ENCODE measurements at places on chromosomes 5 and 9. TPM values are rescaled to one million over a fixed set of nuclear protein-coding genes. Genes with fewer than 3 reads are reported as not detected.

Gene TNFSF15
- not detected for total RNA-seq

- no peak overlapping the region for H3K4me3 ChIP-seq
- DNase-seq: no peak
- no peaks in the 10 kb centered on the region for H3K4me1 ChIP-seq
- no peaks in the 10 kb centered on the region for H3K36me3 ChIP-seq
- no peak overlapping the region for H3K27ac ChIP-seq
- H3K27me3 ChIP-seq: no peaks in the 10 kb centered on the region
These were observed 33.0 kb downstream of the CAMK2A start for GRCh38 chr5:150256410-150257064.

Gene CD72
- 48.1 TPM for total RNA-seq

Gene CDC20B
- total RNA-seq: not detected

DNA sequence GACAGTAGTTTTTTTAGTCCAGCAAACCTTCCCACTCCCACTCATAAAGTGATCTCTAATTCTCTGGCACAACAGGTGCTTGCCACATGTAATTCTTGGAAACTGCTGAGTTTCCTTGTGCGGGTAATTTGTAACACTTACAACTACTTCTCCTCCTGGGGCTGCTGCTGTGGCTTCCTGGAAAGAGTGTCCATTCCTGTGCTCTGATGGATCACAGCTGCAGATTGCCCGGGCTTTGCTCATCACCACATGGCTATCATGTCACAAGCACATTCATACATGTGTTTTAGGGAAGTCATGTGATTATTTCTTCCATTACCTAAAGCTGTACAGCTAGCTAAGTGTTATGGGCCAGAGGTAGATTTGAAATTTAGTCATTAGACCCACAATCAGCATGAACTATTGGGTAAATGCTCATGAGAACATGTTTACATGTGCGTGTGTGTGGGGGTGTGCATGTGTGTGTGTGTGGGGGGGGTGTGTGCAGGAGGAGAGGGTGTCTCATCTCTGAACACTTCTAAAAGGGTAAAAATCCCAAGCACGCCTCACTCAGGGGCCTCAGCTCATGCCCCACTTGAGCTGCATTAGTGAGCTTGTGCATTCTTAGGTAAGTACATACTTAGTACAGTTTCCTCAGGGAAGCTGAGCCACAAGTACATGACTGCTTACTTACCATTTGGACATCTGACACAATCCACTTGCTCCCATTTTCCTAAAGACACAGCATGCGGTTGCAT, 118.1 kb upstream of the CCDC112 start:
- H3K36me3 ChIP-seq: no peaks in the 10 kb centered on the region
- no peak overlapping the region for H3K27ac ChIP-seq
- H3K27me3 ChIP-seq: no peaks in the 10 kb centered on the region
- no peak overlapping the region for H3K4me3 ChIP-seq

GRCh38 chr9:36158917-36159316, 10.3 kb upstream of the CCIN start:
- H3K4me1 ChIP-seq: peaks cover 7% of the 10 kb centered on the region
- H3K36me3 ChIP-seq: peaks cover 30% of the 10 kb centered on the region
- DNase-seq: no peak
- no peaks in the 10 kb centered on the region for H3K27me3 ChIP-seq
- H3K27ac ChIP-seq: no peak overlapping the region
- H3K4me3 ChIP-seq: no peak overlapping the region

DNA sequence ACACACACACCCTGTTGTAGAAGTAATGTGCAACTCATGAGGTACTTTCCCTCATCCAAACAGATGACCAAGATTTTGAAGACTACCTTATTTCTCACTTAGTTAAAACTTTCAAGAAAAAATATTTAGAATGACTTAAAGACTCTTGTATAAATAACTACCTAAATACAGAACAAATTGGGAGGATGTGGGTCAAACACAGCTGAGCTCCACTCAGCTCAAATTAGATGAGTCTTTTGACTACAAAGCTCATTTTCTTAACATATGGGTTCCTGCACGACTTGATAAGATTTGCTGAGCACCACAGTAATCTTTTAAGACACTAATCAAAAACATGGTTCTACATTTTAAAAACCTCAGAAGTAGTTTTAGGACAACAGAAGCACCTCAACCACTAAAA, 8.9 kb downstream of the MTX3 start:
- no peaks in the 10 kb centered on the region for H3K4me1 ChIP-seq
- no peaks in the 10 kb centered on the region for H3K27me3 ChIP-seq
- peak; percentile 3 for DNase-seq
- H3K27ac ChIP-seq: no peak overlapping the region
- no peak overlapping the region for H3K4me3 ChIP-seq
- H3K36me3 ChIP-seq: peaks cover 73% of the 10 kb centered on the region

GRCh38 chr5:143562935-143563334, 159.4 kb upstream of the NR3C1 start:
- DNase-seq: no peak
- H3K4me3 ChIP-seq: no peak overlapping the region
- H3K4me1 ChIP-seq: no peaks in the 10 kb centered on the region
- no peak overlapping the region for H3K27ac ChIP-seq

Gene GAPT
- total RNA-seq: 1.7 TPM

Gene RGMB
- total RNA-seq: 1.5 TPM

DNA sequence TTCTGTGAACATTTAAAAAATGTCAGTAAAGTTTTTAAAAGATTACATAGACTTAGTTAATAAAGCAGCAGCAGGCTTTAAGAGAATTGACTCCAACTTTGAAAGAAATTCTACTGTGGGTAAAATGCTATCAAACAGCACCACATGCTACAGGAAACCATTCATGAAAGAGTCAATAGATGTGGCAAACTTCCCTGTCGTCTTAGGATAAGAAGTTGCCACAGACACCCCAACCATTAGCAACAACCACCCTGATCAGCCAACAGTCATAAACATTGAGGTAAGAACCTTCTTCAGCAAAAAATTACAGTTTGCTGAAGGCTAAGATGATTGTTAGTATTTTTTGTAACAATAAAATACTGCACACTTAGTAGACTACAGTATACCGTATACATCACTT, 278.2 kb downstream of the CSNK1G3 start:
- H3K36me3 ChIP-seq: no peaks in the 10 kb centered on the region
- no peak for DNase-seq

GRCh38 chr5:101520417-101520816, 617.3 kb upstream of the ST8SIA4 start:
- H3K4me1 ChIP-seq: no peaks in the 10 kb centered on the region
- H3K27me3 ChIP-seq: no peaks in the 10 kb centered on the region
- no peak overlapping the region for H3K4me3 ChIP-seq
- no peak overlapping the region for H3K27ac ChIP-seq

DNA sequence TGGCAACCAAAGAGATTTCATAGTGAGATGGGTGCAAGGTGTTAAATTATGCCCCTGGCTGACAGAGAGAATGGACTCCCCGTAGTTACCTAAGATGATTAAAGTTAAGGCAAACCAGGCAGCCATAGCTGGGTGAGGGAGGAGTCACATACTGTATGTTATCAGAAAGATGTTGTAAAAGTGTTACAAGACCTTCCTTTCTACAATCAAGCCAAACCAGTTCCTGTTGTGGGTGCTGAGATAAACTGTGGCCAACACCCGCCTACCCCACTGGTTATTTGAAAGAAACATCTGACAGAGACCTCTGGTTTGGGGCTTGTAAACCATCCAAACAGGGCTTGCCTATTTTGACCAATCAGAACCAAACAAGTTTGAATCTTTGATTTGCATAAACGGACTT, 684.7 kb upstream of the NUDT12 start:
- no peaks in the 10 kb centered on the region for H3K4me1 ChIP-seq
- no peak for DNase-seq

Gene TRPM6
- total RNA-seq: not detected

Gene LCN6
- not detected for total RNA-seq

GRCh38 chr5:125499636-125500332, 753.3 kb upstream of the ZNF608 start:
- no peaks in the 10 kb centered on the region for H3K4me1 ChIP-seq
- no peak overlapping the region for H3K4me3 ChIP-seq
- H3K27ac ChIP-seq: no peak overlapping the region

- H3K27me3 ChIP-seq: no peaks in the 10 kb centered on the region
- no peaks in the 10 kb centered on the region for H3K4me1 ChIP-seq
- H3K27ac ChIP-seq: no peak overlapping the region
- no peaks in the 10 kb centered on the region for H3K36me3 ChIP-seq
- no peak overlapping the region for H3K4me3 ChIP-seq
These were observed 47.2 kb downstream of the MACIR start for GRCh38 chr5:103305809-103306208.

DNA sequence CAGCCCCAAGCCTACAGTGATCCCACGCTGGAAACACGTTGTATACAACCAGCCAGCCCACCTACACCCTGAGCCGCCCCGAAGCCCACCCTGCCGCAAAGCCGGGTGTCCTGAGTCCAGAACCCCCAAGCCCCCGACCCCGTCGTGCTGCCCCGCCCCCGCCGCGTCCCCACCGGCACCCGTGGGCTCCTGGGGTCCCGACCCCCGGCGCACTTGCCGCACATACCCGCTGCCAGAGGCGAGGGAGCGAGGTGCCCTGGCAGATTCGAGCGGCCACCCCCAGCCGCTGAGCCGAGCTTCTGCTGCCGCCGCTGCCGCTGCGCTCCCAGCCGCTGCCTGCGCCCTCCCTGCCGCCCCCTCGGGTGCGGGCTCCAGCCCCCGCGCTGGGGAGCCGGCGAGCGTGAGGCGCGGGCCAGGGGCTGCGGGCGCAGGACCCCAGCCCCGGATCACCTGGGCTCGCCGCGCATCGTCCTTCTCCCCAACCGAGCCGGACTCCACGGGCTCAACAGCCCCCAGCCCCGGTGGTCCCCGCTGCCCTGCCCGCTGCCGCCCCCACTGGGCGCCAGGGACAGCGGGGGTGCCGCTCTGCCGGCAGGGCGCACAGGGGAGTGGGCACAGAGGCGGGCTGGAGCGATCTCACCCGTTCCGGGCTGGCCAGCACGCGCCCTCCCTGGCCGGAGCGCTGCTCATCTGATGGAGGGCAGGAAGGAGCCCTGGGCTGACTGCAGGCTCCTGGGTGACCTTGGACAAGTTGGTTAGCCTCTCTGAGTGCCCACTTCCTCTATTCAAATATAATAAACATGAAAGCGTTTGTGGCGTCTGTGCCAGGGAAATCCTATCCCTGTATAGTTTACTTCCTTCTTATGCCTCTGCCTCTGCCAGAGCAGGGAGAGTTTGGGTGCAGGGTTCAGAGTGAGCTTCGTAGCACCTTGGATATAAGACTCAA, at the start of gene HTR4:
HTR4 (minus strand) TSS at position 692 of the 946 bp plus-strand sequence. CDS start 17,513 bp downstream, outside the sequence.
- H3K4me1 ChIP-seq: no peaks in the 10 kb centered on the region
- no peak within 1 kb of the TSS for H3K4me3 ChIP-seq
- no peak for DNase-seq
- peaks cover 19% of the 10 kb centered on the region for H3K27me3 ChIP-seq

- H3K4me3 ChIP-seq: no peak overlapping the region
- H3K27ac ChIP-seq: no peak overlapping the region
- no peak for DNase-seq
- no peaks in the 10 kb centered on the region for H3K27me3 ChIP-seq
These were observed 177.1 kb downstream of the NFIB start for GRCh38 chr9:14136646-14137370.

Gene PHF2
- total RNA-seq: 28.1 TPM

Gene ANXA2R
- total RNA-seq: 34.3 TPM

DNA sequence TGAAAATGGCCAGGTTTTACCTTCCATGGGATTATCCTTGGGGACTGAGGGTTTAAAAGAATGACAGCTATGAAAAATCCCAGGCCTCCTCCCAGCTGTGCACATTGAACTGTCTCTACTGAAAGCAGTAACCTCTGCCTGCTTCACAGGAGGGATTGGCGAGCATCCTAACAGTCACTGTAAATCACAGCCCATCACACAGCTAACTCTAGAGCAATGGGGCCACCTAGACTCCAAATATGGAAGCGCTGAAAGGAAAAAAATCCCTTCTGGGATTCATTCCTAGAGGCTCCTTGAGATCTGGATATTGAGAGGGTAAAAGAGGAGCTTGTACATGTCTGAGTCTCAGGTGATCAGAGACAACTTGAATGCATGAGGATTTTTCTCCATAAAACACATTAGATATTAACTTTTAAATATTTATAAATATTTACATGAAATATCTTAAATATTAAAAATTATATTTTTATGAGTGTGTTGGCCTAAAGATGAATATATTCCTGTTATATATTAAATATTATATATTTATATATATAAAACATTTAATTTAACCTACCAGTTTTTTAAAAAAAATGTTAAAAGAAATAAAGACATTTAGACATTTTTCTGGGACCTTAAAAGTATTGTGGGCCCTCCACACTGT, 133.8 kb upstream of the SLC24A2 start:
- no peaks in the 10 kb centered on the region for H3K36me3 ChIP-seq
- DNase-seq: no peak
- H3K4me1 ChIP-seq: peaks cover 6% of the 10 kb centered on the region
- H3K27ac ChIP-seq: no peak overlapping the region
- peaks cover 3% of the 10 kb centered on the region for H3K27me3 ChIP-seq

DNA sequence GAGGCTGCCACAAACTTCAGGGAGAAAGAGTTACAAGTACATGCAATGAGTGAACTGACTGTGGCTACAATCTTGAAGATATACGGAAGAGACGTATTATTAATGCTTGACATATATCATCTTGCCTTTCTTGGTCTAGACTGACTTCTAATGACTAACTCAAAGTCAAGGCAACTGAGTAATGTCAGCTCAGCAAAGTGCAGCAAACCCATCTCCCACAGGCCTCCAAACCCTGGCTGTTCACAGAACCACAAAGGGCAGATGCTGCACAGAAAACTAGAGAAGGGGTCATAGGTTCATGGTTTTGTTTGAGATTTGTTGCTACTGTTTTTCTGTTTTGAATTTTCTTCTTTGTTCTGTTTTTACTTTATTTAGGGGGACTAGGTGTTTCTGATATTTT, 21.0 kb downstream of the IL7R start:
- no peak overlapping the region for H3K4me3 ChIP-seq
- H3K27me3 ChIP-seq: no peaks in the 10 kb centered on the region
- no peak for DNase-seq
- H3K4me1 ChIP-seq: no peaks in the 10 kb centered on the region
- H3K36me3 ChIP-seq: peaks cover 31% of the 10 kb centered on the region

Gene CCNB1
- 5.2 TPM for total RNA-seq

Gene LCN15
- not detected for total RNA-seq

Gene CLTB
- 60.6 TPM for total RNA-seq

- peaks cover 32% of the 10 kb centered on the region for H3K4me1 ChIP-seq
- no peak for DNase-seq
- H3K27me3 ChIP-seq: peaks cover 37% of the 10 kb centered on the region
- H3K27ac ChIP-seq: no peak overlapping the region
- no peaks in the 10 kb centered on the region for H3K36me3 ChIP-seq
These were observed 6.9 kb upstream of the BARX1 start for GRCh38 chr9:93962017-93962416.

All from natural killer cell (primary cell).